ENCODE measurements at places on chromosomes 7 and 10.

GRCh38 chr10:129901389-129902006, 62.6 kb downstream of the EBF3 start:
- no peak for DNase-seq

GRCh38 chr7:42618651-42619360, 293.1 kb downstream of the C7orf25 start:
- DNase-seq = no peak

DNA sequence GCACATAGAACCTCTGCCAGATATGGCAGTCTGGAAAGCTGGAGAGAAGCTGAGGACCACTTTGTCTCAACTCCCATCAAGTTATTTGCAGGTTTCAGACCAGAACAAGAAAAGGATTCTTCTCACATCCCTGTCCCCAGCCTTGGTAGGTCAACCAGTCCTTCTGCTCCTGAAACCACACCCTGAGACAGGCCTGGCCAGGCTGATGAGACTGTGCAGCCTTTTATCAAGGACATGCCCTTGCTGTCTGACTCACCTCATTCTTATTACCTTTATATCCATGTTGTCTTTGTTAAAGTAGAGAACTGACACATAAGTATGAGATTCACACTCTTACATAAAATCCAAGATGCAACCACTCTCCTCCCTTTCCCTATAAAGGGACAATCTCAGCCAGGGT, 354.9 kb downstream of the PLXNA4 start:
- DNase-seq = no peak

- DNase-seq = no peak
Measured at GRCh38 chr10:112834751-112835181, 115.3 kb upstream of the TCF7L2 start.

DNA sequence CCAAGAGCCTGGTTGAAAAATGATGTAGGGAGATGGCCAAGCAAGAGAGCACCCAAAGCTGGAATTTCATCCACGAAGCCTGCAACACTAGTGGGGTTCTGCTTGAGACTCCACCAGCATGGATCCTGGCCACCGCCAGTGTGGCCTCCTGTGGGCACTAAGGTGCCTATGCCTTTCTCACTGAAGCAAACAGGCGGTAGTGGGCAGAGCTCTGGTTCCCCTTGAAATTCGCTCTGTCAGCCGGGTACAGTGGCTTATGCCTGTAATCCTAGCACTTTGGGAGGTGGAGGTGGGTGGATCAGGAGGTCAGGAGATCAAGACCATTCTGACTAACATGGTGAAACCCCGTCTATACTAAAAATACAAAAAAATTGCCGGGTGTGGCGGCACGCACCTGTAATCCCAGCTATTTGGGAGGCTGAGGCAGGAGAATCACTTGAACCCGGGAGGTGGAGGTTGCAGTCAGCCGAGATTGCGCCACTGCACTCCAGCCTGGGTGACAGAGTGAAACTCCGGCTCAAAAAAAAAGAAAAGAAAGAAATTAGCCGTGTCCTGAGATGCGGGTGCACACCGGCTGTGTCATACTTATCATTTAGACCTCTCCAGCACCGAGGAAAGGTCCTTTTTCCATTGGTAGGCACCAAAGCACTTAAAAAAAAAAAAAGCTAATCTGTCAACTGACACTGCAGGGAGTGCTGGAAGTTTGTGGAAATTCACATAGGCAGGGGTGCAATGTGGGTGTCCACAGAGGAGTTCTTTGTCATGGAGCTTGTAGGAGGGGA, 28.3 kb downstream of the CCM2 start:
- DNase-seq = no peak

DNA sequence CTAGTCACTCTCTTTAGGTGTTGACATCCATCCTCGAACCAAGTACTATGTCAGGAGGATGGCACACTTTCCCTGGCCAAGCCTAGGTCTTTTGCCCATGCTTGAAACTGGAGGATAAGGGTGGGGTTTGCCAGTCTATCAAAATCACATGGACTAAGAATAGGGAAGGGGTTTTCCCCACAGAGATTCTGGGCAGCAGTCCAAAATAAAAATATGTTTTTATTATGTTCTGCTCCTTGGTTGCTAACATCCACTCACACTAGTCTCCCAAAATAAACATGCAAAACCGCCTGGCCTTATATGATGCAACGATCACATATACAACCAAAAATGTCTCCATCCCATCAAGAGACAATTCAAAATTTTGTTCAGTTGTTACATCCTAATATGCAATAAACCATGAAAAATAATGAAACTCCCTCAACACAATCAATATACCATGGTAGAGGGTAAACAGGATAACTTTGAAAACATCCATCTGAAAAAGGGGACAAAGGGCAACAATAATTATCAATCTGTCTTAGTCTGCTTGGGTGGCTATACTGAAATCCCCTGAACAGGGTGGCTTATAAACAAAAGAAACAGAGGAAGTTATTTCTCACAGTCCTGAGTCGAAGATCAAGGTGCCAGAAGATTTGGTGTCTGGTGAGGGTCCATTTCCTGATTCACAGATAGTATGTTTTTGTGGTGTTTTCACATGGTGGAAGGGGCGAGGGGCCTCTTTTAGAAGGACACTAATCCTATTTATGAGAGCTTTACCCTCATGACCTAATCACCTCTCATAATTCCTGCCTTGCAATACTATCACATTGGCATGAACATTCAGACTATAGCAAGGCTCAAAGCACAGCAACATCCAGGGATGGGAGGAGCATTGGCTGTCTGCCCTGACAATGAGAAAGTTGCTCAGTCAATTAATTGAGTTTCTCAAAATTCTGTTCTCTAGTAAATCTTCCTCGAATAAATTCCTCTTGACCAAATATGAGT, 159.3 kb downstream of the ETV1 start:
- no peak for DNase-seq

DNA sequence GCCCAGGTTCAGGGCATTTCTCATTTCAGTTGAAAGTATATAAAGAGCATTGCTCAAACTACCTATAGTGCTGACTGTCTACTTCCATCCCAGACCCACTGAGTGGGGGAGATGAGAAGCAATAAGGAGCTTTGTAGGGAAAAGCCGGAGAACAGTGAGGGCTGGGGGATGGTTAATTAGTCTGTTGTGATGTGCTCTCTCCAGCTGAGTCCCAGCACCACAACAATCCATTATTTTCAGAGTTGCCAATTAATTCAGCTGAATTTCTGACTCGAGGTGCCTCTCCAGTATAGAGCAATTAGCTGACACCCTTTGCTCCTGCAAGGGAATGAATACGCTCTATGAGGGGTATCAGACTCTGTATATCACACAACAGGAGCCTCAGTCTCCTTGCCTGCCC, 1118.6 kb downstream of the SORCS3 start:
- no peak for DNase-seq

- DNase-seq = no peak
Measured at GRCh38 chr10:64503429-64503828, 982.2 kb downstream of the REEP3 start.

- no peak for DNase-seq
Measured at GRCh38 chr7:151389768-151390597, 19.9 kb downstream of the WDR86 start.

DNA sequence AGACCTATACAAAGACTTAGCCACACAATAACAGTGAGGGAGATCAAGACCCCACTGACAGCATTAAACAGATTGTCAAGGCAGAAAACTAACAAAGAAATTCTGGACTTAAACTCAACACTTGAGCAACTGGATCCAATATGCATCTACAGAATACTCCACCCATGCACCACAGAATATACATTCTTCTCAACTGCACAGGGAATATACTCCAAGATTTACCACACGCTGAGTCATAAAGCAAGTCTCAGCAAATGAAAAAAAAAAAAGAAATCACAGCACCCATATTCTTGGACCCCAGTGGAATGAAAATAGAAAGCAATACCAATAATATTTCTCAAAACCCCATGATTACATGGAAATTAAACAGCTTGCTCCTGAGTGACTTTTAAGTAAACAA, 680.2 kb downstream of the PCDH15 start:
- no peak for DNase-seq

DNA sequence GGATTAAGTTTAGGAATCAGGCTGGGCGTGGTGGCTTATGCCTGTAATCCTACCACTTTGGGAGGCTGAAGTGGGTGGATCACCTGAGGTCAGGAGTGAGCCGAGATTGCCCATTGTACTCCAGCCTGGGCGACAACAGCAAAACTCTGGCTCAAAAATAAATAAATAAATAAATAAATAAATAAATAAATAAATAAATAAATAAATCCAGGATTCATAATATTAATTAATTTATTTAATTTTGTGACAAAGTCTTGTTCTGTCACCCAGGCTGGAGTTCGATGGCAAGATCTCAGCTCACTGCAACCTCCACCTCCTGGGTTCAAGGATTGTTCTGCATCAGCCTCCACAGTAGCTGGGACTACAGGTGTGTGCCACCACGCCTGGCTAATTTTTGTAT, 4.2 kb downstream of the SUGCT start:
- DNase-seq = no peak

DNA sequence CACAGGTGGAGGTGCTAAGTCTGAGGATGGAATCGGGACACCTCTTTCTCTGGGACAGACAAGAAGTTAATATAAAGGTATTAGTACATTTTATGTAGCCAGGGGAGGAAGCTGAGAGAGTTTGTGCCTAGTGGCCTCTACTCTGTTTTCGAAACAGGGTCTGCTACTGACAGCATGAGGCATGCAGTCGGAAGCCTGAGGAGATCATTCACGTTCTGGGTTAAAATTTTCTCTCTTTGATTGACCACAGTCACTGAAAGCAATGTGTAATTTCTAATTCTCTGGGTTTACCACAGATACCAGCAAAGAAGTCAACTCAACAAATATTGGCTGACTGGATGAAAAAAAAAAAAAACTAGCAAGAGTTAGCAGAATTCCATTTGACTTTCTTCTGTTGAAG, 53.3 kb upstream of the KCTD7 start:
- no peak for DNase-seq

DNA sequence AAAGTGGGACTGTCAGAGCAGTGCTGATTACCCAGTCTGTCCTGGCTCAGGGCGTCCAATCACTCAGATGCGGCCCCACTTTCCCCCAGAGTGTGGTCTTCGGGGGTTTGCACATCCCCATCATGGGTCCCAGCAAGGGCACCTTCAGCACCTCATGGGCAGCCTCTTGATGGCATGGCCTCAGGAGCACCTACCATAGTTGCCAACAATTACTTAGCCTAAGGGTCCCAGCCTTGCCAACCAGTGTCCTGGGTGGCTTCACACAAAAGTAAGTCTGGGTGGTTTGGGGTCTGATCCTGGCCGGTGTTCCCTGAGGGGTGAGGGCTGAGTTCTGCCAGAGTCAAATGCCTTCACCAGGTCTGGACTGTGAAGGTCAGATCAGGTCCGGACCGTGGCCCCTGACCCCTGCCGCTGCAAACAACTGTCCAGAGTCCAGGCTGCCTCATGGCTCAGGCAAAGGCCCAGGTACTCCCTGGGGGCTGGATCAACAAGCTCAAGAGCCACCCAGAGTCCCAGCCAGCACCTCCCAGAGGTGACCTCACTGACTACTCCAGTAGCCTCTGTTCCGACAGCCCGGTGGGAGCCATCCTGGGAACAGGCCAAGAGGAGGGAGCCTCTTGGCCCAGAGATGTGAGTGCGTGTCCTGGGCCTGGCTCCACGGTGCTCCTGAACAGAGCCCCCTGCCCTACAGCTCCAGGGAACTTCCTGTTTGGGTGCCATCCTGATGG, 6.2 kb upstream of the MARVELD1 start:
- no peak for DNase-seq

- DNase-seq = no peak
Measured at GRCh38 chr7:47605816-47606575, 24.1 kb upstream of the TNS3 start.

DNA sequence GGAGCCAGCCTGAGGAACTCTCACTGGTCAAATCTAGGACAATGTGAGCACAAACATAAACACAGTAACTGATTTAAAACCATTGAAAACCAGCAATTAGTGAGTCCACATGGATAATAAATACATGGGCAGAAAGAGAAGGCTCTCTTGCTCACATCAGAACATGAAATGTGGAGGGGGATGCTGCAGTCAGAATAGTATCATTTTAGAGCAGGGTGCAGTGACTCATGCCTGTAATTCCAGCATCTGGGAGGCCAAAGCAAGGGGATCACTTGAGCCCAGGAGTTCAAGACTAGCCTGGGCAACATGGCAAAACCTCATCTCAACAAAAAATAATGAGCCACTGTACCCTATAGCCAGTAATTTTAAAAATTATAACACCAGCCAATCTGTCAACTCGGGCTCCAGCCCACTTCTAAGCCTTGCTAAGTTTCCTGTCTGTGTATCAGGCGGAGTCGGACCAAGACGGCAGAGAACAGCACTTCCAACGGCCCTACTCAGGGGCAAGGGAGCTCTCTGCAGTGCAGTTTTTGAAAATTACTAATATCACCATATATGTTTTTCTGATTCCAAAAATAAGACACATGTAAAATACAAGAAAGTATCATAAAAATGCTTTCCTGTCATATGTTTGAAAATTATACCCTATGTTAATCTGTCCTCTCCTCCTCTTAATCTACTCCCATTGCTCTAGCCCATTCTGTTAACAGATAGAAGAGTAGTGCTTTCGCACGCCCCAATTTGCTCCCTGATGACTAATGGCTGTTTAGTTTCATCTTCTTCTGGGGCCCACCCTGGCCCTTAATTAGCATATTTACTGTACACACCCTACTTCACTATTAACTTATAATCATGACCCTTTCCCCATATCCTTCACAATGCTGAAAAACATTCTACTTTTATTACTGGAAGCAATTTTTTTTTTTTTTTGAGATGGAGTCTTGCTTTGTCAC, 17.1 kb downstream of the URGCP start:
- no peak for DNase-seq

GRCh38 chr7:20598459-20599309, 16.8 kb upstream of the ABCB5 start:
- no peak for DNase-seq

- no peak for DNase-seq
Measured at GRCh38 chr10:131038056-131038455, 273.5 kb downstream of the TCERG1L start.

DNA sequence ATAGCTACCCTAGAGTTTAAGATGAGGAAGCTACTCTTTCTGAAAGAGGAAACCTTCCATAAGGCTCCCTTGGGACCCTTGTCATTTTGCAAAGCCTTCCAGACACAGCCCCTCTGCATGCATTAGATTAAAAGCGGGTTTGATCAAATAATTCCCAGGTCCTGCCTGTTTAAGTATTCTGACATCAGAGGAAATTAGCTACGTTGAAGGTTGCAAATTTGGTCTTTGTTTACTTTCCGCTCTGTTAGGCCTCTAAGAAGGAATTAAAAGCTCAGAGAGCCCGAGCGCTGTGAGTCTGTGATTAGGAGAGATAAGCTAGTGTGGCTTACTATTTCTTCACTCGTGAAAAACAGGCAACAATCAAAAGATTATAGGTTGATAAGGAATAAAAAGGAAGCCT, 1.4 kb upstream of the THSD7A start:
- DNase-seq = no peak

DNA sequence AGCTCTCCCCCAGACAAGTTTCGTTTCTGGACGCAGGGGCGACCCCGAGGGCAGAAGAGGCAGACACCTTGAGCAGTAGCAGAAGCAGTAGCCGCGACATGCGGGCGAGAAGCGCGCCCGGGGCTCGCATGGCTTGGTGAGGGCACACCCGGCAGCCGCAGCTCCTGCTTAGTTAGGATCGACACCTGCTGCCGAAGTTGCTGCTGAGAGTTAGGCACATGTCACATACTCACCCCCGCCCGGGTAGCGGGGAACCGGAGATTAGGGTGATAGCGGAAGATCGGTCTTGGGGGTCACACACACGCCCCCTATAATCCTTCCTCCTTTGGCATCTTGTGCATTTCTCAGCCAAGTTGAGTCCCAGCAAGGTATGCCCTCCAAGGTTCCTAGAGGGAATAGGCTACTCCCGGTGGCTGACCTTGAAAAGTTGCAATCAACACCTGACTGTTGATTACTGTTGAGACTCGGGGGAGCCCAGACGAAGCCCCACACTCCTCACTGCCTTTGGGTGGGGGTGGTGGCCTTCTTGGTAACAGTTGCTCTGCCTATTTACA, 668 bp downstream of the GPR37 start:
- no peak for DNase-seq

All from activated T-helper 1 cell treated with anti-CD3 and anti-CD28 coated beads, Interleukin-2, amount 50 U/mL, for 16 hours (primary cell).